Sigmoid colon (tissue), 7 donors: ENCODE measurements at places on chromosomes 4 and X. TPM values are rescaled to one million over a fixed set of nuclear protein-coding genes. Genes with fewer than 3 reads are reported as not detected.

DNA sequence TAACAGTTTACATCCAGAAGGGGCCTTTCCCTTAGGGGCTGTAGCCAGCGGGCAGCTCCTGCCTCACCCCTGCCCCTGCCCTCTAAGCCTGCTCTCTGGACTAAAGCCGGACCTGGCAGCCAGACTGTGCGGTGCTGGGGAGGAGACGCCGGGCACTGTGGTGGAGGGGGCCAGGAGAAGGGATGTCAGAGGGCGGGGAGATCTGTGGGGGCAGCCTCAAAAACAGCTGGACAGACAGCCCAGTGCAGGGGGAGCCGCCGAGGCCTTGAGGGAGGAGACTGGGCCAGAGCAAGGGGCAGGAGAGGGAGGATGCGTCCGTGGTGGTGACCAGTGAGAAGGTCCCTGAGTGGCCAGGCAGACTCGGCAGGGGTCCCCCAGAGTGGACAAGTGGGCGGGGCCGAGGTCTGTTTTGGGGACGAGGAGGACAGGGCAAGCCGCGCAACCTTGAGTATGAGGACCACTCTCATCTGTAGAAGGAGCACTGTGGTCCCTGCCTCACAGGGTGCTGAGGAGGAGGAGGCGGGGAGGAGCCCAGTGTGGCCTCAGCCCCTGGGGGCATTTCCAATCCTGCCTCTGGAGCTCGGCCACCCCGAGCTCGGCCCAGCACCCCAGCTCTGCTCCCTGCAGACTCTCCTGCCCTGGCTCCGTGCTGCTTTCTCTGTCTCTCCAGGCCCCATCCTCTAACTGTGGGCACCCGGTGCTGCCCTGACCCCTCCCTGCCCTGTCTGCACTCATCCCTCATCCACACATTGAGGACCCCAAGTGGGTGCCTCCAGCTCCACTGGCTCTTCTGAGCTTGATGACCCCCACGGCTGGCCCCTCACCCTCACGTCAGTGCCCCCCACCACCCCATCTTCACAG lies 59.2 kb upstream of the NKX1-1 start:
- no peak overlapping the region for H3K4me3 ChIP-seq
- H3K4me1 ChIP-seq = no peaks in the 10 kb centered on the region
- H3K27me3 ChIP-seq = peaks cover 64% of the 10 kb centered on the region
- no peak for DNase-seq
- no peak overlapping the region for H3K27ac ChIP-seq

DNA sequence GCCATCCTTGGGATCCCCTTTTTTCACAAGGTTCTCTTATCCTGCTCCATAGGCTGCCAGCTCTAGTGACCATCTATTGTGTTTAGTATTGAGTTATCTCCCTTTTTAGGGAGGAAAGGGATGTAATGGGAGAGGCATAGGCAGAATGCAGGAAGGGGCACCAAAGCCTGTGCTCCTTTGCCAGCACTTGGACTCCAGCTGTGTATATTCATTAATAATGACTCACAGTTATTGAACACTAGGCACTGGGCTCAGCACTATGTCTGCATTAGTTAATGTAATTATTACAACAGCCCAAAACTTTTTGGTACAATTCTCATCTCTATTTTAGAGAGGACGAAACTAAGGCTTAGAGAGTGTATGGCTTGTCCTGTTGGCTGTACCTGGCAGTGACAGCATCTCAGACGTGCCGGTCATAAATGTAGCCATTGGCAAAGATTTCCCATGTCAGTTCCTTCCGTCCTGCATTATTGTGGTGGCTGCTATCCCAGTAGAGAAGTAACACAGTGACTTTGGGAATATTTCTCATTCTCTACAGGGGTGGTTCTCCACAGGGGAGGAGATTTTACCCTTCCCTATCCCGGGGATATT lies 90.3 kb downstream of the AFF1 start:
- H3K27ac ChIP-seq = peak overlapping the region; percentile 56
- H3K4me3 ChIP-seq = no peak overlapping the region
- no peaks in the 10 kb centered on the region for H3K36me3 ChIP-seq
- peaks cover 74% of the 10 kb centered on the region for H3K4me1 ChIP-seq
- no peak for DNase-seq

- H3K27me3 ChIP-seq = no peaks in the 10 kb centered on the region
- DNase-seq = peak; percentile 77
- H3K27ac ChIP-seq = peak overlapping the region; percentile 82
- no peaks in the 10 kb centered on the region for H3K36me3 ChIP-seq
- H3K4me1 ChIP-seq = peaks cover 27% of the 10 kb centered on the region
Measured at GRCh38 chr4:41360921-41361793, 104.4 kb downstream of the UCHL1 start.

DNA sequence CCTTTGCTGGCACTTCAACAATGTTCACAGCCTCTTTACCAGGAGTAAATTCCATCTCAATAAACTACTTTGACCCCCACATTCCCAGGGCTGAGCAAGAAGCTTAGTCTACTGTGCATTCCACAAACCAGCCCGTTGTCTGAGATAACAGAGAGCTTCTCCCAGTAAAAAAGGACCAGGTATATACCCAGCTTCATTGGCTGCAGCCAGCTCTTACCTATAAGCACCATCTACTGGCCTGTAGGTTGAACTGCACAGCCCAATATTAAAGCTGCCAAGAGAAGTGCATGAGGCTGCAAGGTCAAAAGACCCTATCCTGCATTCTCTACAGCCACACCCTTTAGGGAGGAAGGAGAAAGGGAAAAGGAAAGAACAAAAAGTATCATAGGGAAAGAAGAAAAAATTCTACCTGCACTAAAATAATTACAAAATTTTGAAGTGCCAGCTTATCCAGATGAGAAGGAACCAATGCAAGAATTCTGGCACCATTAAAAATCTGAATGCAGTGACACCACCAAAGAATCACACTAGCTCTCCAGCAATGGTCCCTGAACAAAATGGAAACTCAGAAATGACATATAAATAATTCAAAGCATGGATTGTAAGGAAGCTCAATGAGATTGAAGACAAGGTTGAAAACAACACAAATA lies 45.7 kb upstream of the INTU start:
- H3K27me3 ChIP-seq = no peaks in the 10 kb centered on the region
- DNase-seq = no peak
- no peak overlapping the region for H3K27ac ChIP-seq
- H3K4me1 ChIP-seq = no peaks in the 10 kb centered on the region

Gene TMPRSS11A
- total RNA-seq = not detected

GRCh38 chr4:112954286-112954685 lies 95.2 kb upstream of the ANK2 start:
- DNase-seq = no peak
- no peaks in the 10 kb centered on the region for H3K4me1 ChIP-seq
- H3K36me3 ChIP-seq = no peaks in the 10 kb centered on the region
- no peaks in the 10 kb centered on the region for H3K27me3 ChIP-seq

- H3K27ac ChIP-seq = no peak overlapping the region
- H3K36me3 ChIP-seq = no peaks in the 10 kb centered on the region
- no peaks in the 10 kb centered on the region for H3K4me1 ChIP-seq
- no peaks in the 10 kb centered on the region for H3K27me3 ChIP-seq
Measured at GRCh38 chr4:99961711-99962110, 11.6 kb upstream of the H2AZ1 start.

DNA sequence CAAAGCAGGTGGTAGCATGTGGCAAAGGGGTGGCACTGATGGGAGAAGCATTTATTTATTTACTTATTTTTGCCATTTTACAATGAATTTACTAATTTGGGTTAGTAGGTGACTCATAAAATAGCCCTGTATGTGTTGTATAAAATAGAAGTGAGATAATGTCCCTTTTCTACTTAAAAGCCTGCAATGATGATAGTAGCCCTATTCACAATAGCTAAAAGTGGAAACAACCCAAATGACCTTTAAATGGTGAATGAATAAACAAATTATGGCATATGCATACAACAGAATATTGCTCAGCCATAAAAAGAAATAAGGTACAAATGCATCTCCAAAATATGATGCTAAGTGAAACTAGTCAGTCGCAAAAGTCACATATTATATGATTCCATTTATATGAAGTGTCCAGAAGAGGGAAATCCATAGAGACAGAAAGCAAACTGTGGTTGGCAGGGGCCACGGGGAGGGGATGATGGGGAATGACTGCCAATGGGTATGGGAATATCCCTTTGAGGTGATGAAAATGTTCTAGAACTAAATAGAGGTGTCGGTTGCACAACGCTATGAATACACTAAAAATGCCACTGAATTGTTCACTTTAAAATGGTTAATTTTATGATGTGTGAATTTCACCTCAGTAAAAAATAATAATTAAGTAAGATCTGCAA lies 35.8 kb upstream of the FAM9C start:
- no peak for DNase-seq
- H3K4me3 ChIP-seq = no peak overlapping the region
- H3K27ac ChIP-seq = no peak overlapping the region
- no peaks in the 10 kb centered on the region for H3K27me3 ChIP-seq

Gene IL2RG
- total RNA-seq = not detected

- H3K4me1 ChIP-seq = no peaks in the 10 kb centered on the region
- no peaks in the 10 kb centered on the region for H3K27me3 ChIP-seq
- no peak overlapping the region for H3K4me3 ChIP-seq
Measured at GRCh38 chr4:8737601-8738279, 133.9 kb downstream of the HMX1 start.

- peaks cover 46% of the 10 kb centered on the region for H3K27me3 ChIP-seq
- DNase-seq = no peak
Measured at GRCh38 chr4:653831-654502, 20.1 kb downstream of the ATP5ME start.

Gene CLDN2
- total RNA-seq = not detected

Gene FNIP2
- 35.2 TPM for total RNA-seq

- no peaks in the 10 kb centered on the region for H3K36me3 ChIP-seq
- H3K4me3 ChIP-seq = no peak overlapping the region
- no peaks in the 10 kb centered on the region for H3K27me3 ChIP-seq
- H3K27ac ChIP-seq = no peak overlapping the region
- H3K4me1 ChIP-seq = no peaks in the 10 kb centered on the region
- DNase-seq = no peak
Measured at GRCh38 chr4:176043838-176044588, 21.6 kb upstream of the WDR17 start.

- H3K4me1 ChIP-seq = no peaks in the 10 kb centered on the region
- H3K36me3 ChIP-seq = no peaks in the 10 kb centered on the region
- DNase-seq = no peak
- H3K4me3 ChIP-seq = no peak overlapping the region
- H3K27ac ChIP-seq = no peak overlapping the region
Measured at GRCh38 chr4:141570290-141570689, 66.1 kb upstream of the IL15 start.

Gene PPP3CA
- 26.2 TPM for total RNA-seq

Gene ALAS2
- not detected for total RNA-seq
